ENCODE measurements at places on chromosomes 3 and 15. TPM values are rescaled to one million over a fixed set of nuclear protein-coding genes. Genes with fewer than 3 reads are reported as not detected.
A peak's percentile ranks its signal among the peaks of the same experiment; 100 is the strongest.

Gene C15orf62
- not detected for total RNA-seq

- H3K4me3 ChIP-seq, result no peak overlapping the region
- H3K27me3 ChIP-seq, result no peaks in the 10 kb centered on the region
- no peaks in the 10 kb centered on the region for H3K36me3 ChIP-seq
- H3K4me1 ChIP-seq, result no peaks in the 10 kb centered on the region
- no peak for DNase-seq
Measured at GRCh38 chr3:172333042-172333377, 115.2 kb downstream of the GHSR start.

DNA sequence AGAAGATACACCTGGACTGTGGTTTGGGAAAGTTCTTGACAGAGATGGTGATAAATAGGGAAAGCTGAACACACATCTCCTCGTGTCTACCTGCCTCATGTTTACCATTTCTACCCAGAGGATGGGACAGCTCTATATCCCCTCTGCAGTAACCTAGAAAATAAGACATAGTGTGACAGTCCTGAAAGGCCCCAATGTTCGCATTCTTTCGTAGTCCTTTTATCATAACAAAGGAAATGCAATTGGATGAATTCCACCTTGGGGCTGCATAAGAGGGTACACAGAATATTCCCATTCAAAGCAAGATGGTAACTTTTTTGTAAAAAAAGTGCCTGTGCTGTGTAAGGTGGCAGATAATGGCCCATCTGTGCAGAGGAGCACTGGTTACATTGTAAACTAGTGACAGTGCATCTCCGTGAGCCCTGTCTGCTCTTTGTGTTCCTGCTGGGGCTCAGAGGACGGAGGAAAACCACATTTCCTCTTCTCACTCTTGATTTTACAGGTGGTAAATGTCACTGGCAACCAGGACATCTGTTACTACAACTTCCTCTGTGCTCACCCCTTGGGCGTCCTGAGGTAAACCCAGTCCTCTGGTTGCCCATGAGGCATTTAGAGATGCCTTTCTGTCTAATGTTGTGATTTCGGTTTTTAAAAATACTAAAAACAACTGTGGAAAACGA is 74.3 kb downstream of the SIDT1 start:
- peaks cover 7% of the 10 kb centered on the region for H3K4me1 ChIP-seq
- H3K36me3 ChIP-seq, result no peaks in the 10 kb centered on the region
- DNase-seq, result no peak

DNA sequence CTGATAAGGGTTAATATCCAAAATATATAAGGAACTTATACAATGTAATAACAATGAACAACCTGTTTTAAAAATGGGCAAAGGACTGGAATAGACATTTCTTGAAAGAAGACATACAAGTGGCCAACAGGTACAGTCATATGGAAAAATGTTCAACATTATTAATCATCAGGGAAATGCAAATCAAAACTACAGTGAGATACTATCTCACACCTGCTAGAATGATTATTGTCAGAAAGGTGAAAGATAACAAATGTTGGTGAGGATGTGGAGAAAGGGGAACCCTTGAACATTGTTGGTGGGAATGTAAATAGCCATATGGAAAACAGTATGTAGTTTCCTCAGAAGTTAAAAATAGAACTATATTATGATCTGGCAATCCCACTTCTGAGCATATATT is 20.4 kb downstream of the GOLM2 start:
- no peak overlapping the region for H3K27ac ChIP-seq
- H3K27me3 ChIP-seq, result no peaks in the 10 kb centered on the region
- no peak overlapping the region for H3K4me3 ChIP-seq
- no peaks in the 10 kb centered on the region for H3K36me3 ChIP-seq
- no peak for DNase-seq
- H3K4me1 ChIP-seq, result peaks cover 16% of the 10 kb centered on the region

DNA sequence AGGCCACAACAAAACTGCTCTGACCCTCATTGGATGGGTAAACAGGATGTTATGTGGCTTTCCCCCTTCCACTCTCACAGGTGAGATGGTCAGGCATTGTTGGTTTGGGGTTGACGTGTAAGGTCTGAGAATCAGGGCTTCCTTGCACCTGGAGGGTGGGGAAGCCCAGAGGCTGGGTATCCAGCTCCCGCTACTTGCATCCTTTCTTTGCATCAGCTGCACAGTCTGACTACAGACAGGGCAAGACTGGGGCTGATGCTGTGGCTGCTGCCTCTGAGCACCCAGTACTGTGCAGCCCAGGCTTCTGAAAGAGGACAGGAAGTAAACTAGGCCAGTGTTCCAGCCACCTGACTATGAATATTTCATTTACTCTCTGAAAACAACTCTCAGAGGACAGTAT is 58.0 kb upstream of the ATP2B2 start:
- no peaks in the 10 kb centered on the region for H3K36me3 ChIP-seq

DNA sequence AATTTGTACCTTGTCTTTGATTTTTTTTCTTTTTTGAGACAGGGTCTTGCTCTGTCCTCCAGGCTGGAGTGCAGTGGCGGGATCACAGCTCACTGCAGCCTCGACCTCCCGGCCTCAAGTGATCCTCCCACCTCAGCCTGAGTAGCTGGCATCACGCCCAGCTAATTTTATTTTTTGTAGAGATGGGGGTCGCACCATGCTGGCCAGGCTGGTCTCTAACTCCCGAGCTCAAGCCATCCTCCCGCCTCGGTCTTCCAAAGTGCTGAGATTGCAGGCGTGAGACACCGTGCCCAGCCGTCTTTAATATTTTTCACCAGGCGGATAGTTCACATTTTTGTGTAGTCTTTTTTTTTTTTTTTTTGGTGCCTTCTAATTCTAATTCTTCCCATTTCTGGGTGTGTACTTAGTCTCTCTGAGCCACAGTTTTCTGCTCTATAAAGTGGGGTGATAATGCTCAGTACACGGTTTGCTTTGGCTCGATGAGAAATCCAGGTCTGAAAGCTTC is 528 bp upstream of the TATDN2 start:
- H3K4me3 ChIP-seq, result peak overlapping the region; percentile 60
- peaks cover 24% of the 10 kb centered on the region for H3K4me1 ChIP-seq

DNA sequence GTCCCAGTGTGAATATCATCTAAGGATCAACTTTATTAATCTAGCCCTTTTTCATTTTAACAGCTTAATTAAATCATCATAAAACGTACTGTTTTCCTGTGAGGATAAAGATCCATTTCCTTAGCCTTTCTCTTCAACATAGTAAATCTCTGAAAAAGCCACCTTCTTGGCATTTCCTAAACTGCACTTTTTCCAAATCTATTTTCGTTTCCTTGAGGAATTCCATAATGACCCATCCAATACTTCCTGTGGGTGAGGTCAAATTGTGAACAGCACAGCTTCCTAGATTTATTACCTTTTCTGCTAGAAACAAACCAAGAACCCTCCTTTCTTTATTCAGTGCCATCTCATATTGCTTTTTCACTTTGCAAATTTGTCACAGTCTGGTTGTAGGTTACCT is 129.4 kb upstream of the CNTN4 start:
- no peak overlapping the region for H3K27ac ChIP-seq
- H3K36me3 ChIP-seq, result no peaks in the 10 kb centered on the region
- no peaks in the 10 kb centered on the region for H3K4me1 ChIP-seq
- H3K4me3 ChIP-seq, result no peak overlapping the region

DNA sequence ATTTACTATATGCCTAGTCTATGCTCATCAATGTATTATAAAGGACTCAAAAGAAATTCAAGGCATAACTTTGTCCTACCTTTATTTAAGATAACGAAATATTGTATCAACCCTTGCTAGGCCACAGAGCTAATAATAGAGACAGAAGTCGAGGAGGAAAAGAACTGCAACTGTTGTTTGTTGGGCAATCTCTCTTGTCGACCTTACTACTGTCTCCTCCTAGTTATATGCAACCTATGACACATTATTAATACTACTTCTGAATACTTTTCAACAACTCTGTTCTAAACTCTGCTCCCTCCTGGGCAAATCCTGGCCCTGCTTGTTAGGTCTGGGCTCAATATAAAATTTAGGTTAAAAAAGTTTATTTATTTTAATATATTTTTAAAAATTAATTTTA is 24.6 kb downstream of the SPPL2A start:
- peaks cover 2% of the 10 kb centered on the region for H3K36me3 ChIP-seq
- no peak for DNase-seq
- H3K27me3 ChIP-seq, result no peaks in the 10 kb centered on the region
- H3K4me3 ChIP-seq, result no peak overlapping the region
- no peaks in the 10 kb centered on the region for H3K4me1 ChIP-seq
- H3K27ac ChIP-seq, result peak overlapping the region; percentile 37

Gene NR1I2
- 0.18 TPM for total RNA-seq

- no peaks in the 10 kb centered on the region for H3K36me3 ChIP-seq
- H3K4me3 ChIP-seq, result no peak overlapping the region
- H3K27ac ChIP-seq, result no peak overlapping the region
Measured at GRCh38 chr15:57406062-57406772, 29.9 kb downstream of the CGNL1 start.

DNA sequence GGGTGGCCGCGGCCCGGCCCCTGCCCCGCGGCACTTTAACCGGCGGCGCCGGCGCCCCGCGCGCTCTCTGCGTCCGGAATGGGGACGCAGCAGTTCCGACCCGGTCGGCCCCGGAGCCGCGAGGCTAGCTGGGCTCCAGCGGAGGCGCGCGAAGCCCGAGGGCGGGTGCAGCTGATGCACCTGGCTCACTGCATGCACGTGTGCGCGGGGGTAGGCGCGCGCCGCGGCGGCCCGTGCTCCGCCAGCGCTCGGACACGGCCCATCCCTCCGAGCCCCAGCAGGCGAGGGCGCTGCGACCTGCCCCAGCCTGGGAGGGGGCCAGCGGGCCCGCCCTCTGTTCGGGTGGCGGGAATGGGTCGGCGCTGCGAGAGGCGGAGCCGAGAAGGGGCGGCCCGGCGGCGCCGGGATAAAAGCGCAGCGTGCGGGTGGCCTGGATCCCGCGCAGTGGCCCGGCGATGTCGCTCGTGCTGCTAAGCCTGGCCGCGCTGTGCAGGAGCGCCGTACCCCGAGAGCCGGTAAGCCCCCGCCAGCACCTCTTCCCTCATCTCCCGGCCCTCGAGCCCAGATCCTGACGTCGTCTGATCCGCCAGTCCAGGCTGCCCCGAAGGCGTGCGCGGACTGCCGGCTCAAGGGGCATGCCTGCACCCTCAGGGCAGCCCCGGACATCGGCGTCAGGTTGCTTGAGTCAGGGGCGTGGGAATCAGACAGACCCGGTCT is at the start of the genes CHDH and IL17RB:
Gene CHDH (minus strand): TSS at position 286 of the 717 bp plus-strand sequence. CDS start 22,411 bp downstream, outside the sequence.
Gene IL17RB (plus strand): TSS at position 435 of the 717 bp plus-strand sequence. CDS start 21 bp downstream, at position 456.
- no peaks in the 10 kb centered on the region for H3K36me3 ChIP-seq
- H3K27ac ChIP-seq, result peak within 1 kb of the TSS; percentile 74
- no peaks in the 10 kb centered on the region for H3K27me3 ChIP-seq
- H3K4me1 ChIP-seq, result peaks cover 5% of the 10 kb centered on the region
- peak; percentile 36 for DNase-seq

GRCh38 chr3:73236867-73237266 is 175.4 kb downstream of the EBLN2 start:
- no peak overlapping the region for H3K27ac ChIP-seq
- no peaks in the 10 kb centered on the region for H3K4me1 ChIP-seq
- DNase-seq, result no peak
- no peak overlapping the region for H3K4me3 ChIP-seq
- no peaks in the 10 kb centered on the region for H3K27me3 ChIP-seq

Gene CCNB2
- not detected for total RNA-seq

Gene BNC1
- 0.11 TPM for total RNA-seq

DNA sequence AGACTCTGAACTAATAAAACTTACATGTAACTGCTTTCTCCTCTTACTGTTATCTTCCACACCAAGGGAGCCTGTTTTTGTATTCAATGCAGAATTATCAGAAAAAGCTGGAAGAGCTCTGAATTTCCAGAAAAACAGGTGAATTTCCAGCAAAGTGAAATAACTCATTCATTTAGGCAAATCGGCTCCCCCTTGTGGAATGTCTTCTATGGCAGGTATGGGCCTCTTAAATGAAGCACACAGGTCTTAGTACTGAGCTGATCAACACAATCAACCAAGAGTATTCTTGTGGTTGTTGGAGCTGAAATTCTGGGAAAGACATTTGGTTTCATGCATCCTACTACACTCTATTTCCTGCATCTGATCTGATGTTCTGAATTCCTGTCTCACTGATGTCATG is 31.0 kb upstream of the PTPRG start:
- H3K27me3 ChIP-seq, result no peaks in the 10 kb centered on the region
- H3K4me1 ChIP-seq, result no peaks in the 10 kb centered on the region
- no peaks in the 10 kb centered on the region for H3K36me3 ChIP-seq

Gene CIDEC
- total RNA-seq, result 4.1 TPM

Gene CEP152
- total RNA-seq, result 1.1 TPM

Gene IQCH
- total RNA-seq, result 0.65 TPM

DNA sequence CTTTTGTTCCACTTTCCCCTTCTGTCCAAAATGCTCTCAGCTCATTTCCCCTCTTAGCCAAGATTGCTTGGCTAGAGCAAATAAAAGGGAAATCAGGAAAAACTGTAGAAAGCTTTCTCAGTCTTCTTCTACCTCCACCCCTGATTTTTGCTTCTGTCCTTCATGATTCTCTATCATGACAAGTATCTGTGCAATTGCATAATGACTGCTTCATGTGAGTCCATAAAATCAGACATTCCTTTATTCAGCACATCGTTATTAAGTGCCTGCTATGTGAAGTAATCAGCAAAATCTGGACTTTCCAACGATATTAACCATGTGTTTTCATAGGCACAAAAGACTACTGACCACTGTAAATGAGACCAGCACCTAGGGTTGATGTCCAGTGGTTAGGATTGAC is 321.5 kb upstream of the CBLB start:
- H3K4me3 ChIP-seq, result no peak overlapping the region
- no peak overlapping the region for H3K27ac ChIP-seq
- H3K36me3 ChIP-seq, result no peaks in the 10 kb centered on the region

GRCh38 chr3:159816512-159816911 is 172.1 kb upstream of the IL12A start:
- no peak overlapping the region for H3K27ac ChIP-seq
- H3K4me3 ChIP-seq, result no peak overlapping the region
- DNase-seq, result no peak
- H3K36me3 ChIP-seq, result no peaks in the 10 kb centered on the region
- H3K4me1 ChIP-seq, result peaks cover 8% of the 10 kb centered on the region
- no peaks in the 10 kb centered on the region for H3K27me3 ChIP-seq

DNA sequence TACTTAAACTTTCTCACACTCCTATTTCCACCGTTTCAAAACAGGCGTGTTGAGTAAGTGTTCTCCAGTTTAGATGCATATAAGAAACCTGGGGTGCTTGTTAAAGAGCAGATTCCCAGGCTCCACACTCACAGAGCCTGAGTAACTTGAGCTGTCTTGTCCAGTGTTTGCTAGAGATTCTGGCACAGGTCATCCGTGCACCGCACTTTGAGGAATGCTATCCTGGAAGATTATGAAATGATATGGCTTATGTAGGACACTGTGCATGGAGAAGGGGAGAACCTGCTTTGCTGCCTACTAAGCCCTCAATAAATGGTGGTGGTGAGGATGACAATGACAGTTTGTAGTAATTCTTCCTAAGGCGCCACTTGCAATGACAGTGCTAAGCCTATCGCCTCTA is 273.7 kb downstream of the PDZRN3 start:
- no peak overlapping the region for H3K27ac ChIP-seq
- peaks cover 9% of the 10 kb centered on the region for H3K4me1 ChIP-seq
- H3K27me3 ChIP-seq, result no peaks in the 10 kb centered on the region

Gene PLD1
- total RNA-seq, result 1.9 TPM

GRCh38 chr15:69578787-69579583 is 126.4 kb downstream of the RPLP1 start:
- no peak for DNase-seq
- no peaks in the 10 kb centered on the region for H3K4me1 ChIP-seq
- no peaks in the 10 kb centered on the region for H3K36me3 ChIP-seq
- no peaks in the 10 kb centered on the region for H3K27me3 ChIP-seq
- no peak overlapping the region for H3K27ac ChIP-seq

- no peaks in the 10 kb centered on the region for H3K36me3 ChIP-seq
- H3K4me1 ChIP-seq, result peaks cover 19% of the 10 kb centered on the region
- no peak overlapping the region for H3K27ac ChIP-seq
- peaks cover 4% of the 10 kb centered on the region for H3K27me3 ChIP-seq
- H3K4me3 ChIP-seq, result no peak overlapping the region
- no peak for DNase-seq
Measured at GRCh38 chr3:67000009-67000408, 1.9 kb downstream of the KBTBD8 start.

All from gastrocnemius medialis (tissue), 4 donors.